ENCODE measurements at places on chromosomes 3 and 15.

- no peak for DNase-seq
Observed at GRCh38 chr3:131328721-131329120, 52.9 kb upstream of the NUDT16 start.

DNA sequence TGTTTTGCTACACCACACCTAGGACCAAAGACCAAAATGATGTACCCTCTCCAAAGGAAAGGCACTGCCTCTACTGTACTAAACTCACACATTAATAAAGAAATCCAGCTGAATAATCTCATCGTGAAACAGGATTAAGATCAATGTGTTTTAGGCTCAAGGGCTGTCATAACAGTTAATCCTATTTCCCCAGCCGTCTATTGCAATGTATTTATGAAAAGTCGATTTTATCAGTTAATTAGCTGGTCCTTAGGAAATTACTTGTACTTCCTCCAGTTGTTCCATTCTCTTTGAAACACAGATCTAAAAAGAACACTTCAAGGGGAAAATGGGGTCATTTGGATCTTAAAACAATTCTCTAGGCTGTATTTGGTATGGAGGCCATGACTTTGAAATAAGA, 8.5 kb downstream of the ETV5 start:
- DNase-seq: no peak

DNA sequence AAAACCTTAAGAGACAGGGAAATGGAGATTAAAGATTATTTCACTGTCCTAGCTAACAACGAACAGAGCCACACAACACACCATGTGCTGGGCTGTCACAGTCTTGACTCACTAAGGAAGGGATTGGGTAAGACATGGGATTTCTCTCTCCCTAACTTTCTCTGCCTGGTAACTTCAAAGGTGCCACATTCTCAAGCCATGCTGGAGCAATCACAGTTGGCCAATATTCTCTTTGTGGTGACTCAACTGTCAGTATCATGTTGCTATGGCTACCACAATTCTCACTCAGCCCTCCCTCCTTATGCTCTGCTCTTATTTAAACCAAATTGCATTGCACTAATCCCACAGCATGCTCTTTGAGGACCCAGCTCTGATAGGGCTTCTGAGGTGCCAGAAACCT, 74.0 kb downstream of the OXNAD1 start:
- DNase-seq: peak; percentile 88

GRCh38 chr15:66253418-66254088, at the start of gene MEGF11:
TSS of gene MEGF11 (minus strand) at chr15:66253750. CDS start at chr15:66128403, 125,347 bp downstream.
- peak; percentile 71 for DNase-seq

GRCh38 chr3:144458283-144458682, 486.7 kb downstream of the DIPK2A start:
- DNase-seq: no peak

- peak; percentile 54 for DNase-seq
Observed at GRCh38 chr3:122577409-122578031, at the start of gene PARP15. TSS of gene PARP15 (plus strand) at chr3:122577650. CDS start at chr3:122577668, 18 bp downstream.

DNA sequence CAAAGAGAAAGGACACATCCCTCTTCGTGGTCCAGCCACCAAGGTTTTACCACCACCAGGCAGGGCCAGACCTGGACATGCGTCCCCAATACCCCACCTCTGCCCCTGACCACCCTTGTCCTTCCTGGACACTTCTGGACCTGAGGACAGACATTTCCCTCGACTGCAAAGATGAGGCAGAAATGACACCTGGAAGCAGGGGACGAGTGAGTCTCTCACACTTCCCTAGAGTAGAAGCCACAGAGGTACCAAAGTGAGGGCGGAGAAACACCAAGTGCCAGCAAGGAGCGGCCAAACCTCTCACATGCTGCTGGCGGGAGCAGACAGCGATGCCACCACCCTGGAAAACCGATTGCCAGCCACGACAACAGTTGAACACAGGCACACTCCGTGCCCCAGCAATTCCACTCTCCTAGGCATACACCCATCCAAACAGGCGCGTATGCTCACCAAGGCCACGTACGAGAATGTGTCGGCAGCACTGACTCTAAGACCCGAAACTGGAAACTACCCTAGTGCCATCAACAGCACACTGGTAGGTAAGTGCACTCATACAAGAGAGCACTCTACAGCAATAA, 207.0 kb upstream of the NSMCE3 start:
- no peak for DNase-seq

DNA sequence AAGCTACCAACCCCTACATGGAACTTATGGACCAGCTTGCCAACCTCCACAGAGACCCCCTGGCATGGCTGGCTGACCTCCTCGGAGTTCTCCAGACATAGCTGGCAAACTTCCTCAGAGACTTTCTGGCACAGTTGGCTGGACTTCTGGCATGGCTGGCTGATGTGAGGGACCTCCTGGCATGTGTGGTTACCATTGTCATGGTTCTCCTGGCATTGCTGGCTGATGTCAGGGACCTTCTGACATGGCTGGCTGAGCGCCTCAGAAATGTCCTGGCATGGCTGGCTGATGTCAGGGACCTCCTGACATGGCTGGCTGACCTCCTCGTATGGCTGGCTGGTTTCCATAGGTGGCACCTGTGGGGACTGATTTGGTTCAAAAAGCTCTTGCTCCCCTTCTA, 17.5 kb downstream of the MAP1A start:
- no peak for DNase-seq

GRCh38 chr15:77738441-77739302, 106.0 kb upstream of the LINGO1 start:
- no peak for DNase-seq

GRCh38 chr3:110667216-110667615, 404.4 kb upstream of the NECTIN3 start:
- DNase-seq: no peak

DNA sequence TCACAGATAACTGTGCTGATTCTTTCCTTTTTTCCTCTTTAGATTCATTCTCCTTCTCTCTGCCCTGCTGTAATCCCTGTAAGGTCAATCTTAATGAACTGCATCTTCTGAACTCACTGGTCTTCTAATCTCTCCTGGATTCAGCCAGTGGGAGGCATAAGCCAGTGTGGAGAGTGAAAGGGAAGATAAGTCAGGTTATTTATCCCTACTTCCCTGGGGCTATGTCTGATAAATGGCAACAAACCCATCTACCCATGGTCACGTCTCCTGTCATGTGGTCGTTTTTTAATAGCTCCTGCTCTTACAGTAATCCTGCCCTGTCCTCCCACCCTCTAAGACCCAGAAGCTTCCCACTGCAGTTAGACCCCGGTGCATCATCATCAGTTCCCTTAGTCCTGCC, 199.6 kb upstream of the NAALADL2 start:
- no peak for DNase-seq

DNA sequence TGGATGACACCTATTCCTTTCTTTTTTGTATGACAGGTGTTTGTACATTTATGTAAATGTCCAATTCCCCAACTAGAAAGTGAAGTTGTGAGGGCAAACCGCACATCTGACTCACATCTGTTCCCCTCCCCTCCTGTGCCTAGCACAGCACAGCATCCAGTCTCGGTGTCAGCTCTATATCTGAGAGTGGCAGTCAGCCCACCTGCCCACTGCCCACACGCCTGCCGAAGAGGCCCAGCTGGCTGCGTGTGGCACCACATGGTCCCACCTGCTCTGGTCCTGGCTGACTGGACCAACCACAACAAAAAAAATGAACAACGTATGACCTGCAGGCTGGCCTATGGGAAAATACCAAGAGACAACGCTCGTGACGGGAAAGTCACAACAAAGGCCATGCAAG, 62.8 kb downstream of the XXYLT1 start:
- no peak for DNase-seq

DNA sequence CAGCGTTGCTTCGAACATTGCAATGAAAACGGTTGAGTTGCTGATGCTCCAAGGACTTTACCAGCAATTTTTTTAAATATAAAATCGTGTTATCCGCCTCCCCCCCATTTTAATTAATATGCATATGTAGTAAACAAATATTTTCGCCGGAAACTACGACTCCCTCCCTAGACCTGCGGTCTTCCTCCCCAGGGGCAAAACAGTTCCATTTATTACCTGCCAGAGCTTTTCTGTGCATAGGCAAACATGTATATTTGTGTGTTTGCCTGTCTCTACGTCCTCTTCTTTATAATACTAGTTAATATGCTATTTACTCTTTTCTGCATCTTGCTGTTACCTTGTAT, 593 bp upstream of the RSL24D1 start:
- DNase-seq: no peak

DNA sequence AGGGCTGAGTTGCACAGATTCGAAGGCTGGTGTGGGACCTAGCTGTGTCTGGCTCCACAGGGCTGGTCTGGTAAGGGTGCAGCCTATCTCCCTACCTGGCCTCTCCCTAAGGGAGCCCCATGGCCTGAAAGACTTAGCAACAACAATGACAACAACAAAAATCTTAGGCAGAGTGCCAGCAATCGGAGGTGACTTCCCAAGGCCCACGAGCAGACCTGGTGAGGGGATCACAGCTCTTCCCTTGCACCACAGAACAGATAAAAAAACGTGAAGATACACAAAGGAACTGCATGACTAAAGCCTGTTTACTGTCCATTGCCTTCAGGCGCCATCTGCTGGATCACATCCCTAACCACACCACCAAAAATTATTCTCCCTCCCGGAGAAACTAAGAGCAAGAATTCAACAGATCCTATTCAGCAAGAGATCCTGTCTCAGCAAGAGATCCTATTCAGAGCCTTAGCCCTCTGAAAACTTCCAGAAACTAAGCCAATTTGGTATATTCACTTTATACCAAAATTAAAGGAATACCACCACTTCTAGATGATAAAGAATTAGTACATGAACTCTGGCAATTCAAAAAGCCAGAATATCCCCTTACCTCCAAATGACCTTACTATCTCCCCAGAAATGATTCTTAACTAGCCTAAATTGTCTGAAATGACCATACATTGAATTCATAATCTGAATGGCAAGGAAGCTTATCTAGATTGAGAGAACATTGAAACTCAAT, 24.1 kb upstream of the OR5K4 start:
- peak; percentile 66 for DNase-seq

GRCh38 chr3:149820183-149820582, 7.2 kb downstream of the RNF13 start:
- DNase-seq: peak; percentile 18

DNA sequence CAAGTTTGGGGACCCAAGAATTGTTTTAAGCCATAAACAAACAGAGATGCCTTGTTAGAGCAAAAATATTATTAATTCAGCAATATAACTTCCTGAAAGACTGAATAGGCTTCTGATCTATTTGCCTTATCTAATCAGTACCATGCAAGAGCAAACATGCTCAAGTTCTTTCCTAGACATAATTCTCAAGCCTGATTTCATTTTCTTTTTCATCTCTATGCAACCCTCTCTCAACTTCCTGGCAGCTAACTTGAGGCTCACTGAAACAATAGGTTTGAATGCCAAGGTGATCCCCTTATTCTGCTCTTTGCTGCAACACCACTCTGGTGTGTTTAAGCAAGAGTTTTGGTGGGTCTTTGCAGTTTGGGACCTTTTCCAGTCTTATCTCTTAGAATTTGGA, 230.9 kb upstream of the CD96 start:
- no peak for DNase-seq

DNA sequence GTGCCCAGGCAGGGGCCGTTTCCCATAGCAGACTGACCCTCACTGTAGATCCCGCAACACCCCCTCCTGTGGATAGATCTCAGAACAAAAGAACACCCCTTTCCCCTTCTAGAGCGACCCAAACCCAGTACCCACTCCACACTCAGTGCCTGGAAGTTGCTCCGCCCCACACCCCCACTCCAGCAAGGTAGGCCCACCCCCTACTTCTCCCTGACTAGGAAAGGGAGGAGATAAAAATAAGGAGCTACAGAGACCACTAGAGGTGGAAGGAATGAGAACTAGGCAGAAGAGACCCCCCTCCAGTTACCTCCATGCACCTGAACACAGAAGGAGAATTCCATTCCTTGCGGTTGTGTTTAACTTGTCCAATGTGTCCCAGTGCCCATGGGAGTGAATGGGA, 30.2 kb upstream of the PARL start:
- DNase-seq: no peak

DNA sequence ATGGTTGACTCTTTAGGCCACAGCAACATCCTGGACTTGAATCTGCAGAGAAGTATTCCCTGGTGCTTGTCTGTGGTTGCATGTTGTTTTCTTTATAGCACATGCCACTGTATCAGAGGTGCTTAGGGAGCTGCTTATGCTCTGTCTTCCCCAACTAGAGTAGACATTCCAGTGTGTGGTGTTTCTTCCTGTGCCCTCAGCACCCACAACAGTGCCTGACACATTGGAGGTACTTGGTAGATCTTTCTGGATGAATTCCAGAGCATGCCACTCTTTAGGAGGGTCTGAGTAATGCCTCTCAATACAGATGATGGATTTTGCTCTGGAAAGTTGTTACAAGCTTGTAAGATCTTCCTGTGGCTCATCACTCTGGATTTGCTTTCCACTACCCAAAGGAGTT, 117.6 kb downstream of the CHDH start:
- DNase-seq: no peak
